Stimulated activated CD4-positive, alpha-beta T cell treated with anti-CD3 and anti-CD28 coated beads, Interleukin-15, amount 100 ng/mL, for 48 hours (primary cell): ENCODE measurements at places on chromosomes 12 and 14.

GRCh38 chr12:23950210-23950774 lies 822 bp upstream of the SOX5 start:
- no peak for DNase-seq

- DNase-seq: no peak
These were observed 72.3 kb upstream of the KRAS start for GRCh38 chr12:25322918-25323531.

GRCh38 chr12:103824290-103824689 lies 16.7 kb downstream of the NT5DC3 start:
- no peak for DNase-seq

GRCh38 chr14:89419973-89420482 lies 3.0 kb upstream of the FOXN3 start:
- no peak for DNase-seq

GRCh38 chr14:89625244-89625713 lies 208.2 kb upstream of the FOXN3 start:
- no peak for DNase-seq

GRCh38 chr14:102279688-102280348 lies 25.1 kb downstream of the MOK start:
- DNase-seq: peak; percentile 36

DNA sequence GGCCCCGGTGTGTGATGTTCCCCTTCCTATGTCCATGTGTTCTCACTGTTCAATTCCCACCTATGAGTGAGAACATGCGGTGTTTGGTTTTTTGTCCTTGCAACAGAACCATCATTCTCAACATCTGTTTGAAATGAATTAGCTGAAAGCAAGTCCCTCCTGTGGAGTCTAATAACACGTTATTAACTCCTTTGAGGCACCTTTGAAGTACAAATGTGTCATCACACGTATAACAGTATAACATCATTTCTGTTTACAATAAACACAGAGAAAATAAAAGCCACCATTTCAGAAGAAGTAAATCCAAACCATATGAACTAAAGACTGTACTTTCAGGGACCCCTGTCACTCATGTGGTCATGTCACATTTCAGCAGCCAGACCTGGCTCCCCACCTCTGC lies 198.5 kb downstream of the STXBP6 start:
- DNase-seq: no peak

DNA sequence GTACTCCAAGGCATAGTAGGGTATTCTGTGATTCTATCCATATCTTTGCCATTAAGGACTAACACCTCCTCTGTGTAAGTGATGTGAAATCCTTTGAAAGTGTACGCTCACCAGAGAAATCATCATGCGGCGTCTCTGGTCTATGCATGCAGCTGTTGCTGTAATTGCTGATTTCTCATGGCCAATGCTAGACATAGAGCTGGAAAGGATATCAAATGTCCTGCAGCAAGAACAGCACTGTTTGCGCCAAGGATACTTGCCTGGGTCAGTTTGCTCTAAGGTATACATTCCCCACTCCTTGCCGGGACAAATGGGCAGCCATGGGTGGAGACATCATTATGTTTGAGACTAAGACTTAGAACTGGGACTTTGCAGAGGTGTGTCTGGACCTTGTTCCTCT lies 896.4 kb downstream of the BCL11B start:
- DNase-seq: no peak

DNA sequence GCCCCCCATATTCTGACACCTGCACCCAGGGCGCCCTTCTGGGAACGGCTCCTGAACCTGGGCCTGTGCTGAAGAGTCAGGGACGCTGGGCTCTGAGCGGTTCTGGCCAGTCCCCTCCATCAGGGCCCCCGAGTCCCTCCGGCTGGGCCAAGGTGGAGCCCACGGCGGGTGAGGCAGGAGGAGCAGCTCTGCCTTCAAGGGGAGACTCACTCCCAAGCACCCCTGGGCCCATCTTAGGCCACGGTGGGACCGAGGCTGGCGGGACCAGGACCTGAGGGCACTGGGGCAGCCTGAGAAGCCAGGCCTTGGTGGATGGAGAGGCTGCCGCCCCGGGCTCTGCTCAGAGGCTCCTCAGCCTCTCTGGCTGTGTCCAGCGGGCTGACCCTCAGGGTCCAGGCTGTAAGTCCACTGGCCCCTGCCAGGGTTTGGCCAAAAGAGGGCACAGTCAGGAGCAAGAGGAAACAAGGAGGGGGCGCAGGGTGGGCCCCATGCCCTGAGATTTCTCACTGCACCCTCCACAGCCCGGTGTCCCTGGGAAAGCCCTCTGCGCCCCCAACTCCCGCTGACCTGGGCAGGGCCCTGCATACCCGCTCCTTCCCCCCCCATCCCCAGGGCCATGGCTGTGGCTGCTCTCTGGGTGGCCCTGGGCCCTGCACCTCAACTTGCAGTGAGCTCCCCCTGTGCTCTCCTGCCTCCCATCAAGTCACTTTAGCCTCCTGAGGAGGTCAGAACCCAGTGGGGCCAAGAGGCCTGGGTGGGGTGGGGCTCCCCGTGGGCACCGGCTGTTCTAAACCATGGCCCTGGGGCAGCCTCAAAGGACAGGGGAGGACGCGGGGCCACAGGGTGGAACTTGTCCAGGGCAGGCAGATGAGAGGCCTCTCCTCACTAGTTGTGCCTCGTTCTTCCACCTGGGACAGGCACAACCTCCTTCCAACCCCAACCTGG lies 266.4 kb upstream of the SFSWAP start:
- no peak for DNase-seq

GRCh38 chr14:58677001-58677400 lies 39.2 kb downstream of the DACT1 start:
- DNase-seq: no peak
